GM04503 (cell line): ENCODE measurements at places on chromosomes 2 and 18.

- DNase-seq, result no peak
These were observed 575.2 kb downstream of the PIK3C3 start for GRCh38 chr18:42530276-42530675.

DNA sequence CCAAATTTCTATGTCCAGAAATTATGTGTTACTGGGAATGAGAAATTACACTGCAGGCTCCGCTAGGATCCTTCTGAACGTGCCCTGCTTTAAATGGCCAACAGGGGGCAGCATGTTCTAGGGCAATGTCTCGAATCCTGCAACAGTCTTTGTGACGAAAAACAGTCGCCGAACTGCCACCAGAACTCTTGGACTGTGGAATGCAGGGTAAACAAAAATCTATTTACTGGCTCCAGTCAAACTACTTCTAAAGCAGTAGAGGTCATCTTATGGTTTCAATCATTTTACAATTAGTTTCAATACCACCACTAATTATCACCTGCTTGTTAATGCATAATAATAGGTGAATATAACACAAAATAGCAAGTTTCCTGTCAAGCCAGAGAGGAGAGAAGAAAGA, 9.8 kb upstream of the ZNF397 start:
- DNase-seq, result no peak

- no peak for DNase-seq
These were observed 177.1 kb downstream of the LAMA1 start for GRCh38 chr18:6940451-6940850.

- DNase-seq, result no peak
These were observed 8.0 kb upstream of the ANO7 start for GRCh38 chr2:241180495-241180894.

- DNase-seq, result peak; percentile 53
These were observed 166.7 kb downstream of the MCFD2 start for GRCh38 chr2:46748735-46749531.

- DNase-seq, result no peak
These were observed 40.0 kb downstream of the TTC32 start for GRCh38 chr2:19861813-19862212.

DNA sequence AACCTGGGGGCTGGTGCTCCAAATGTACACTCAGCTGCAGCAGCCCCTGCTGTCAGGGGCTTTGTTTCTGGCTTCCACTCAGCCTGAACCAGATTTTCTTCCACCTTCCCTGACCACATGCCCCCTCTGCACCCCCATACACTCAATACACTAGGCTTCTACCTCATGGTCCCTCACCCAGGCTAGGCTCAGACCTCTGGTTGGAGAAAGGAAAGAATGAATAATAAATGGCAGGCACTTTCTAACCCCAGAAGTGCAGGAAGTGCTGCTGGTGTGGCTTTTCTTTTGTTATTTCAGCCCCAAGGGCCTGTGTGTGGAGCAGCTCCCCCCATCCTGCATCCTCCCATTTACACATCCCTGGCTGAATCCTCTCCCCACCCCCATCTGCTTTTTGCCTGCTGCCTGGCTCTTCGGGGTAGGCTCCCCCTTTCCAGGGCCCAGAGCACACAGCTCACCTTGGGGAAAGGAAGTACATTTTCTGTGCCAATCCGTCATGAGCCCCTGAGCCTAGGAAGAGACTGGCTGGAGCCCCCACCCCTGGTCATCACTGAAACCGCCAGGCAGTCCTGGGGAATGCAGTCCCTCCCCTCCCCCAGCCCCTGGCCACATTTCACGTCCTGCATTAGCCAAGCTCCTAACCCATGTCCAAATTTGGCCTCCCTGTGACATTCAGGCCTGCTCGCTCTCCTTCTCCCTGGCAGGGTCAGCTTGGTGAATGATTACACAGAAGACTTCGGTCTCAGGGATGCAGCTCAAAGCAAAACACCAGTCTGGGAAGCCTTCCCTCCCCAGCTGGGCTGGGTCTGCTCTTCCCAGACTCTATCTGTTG, 2.6 kb downstream of the DYSF start:
- DNase-seq, result no peak

- peak; percentile 27 for DNase-seq
These were observed at the start of gene HDHD2 for GRCh38 chr18:47150029-47150823. Gene HDHD2, minus strand, starts transcription at chr18:47150500. Its CDS starts 14,061 bp downstream, at chr18:47136439.

- DNase-seq, result no peak
These were observed 5.6 kb upstream of the CPLX4 start for GRCh38 chr18:59323931-59324622.

- DNase-seq, result no peak
These were observed 4.7 kb upstream of the CFAP65 start for GRCh38 chr2:219045937-219046550.

GRCh38 chr2:157932480-157933159, 56.5 kb upstream of the ACVR1 start:
- no peak for DNase-seq

DNA sequence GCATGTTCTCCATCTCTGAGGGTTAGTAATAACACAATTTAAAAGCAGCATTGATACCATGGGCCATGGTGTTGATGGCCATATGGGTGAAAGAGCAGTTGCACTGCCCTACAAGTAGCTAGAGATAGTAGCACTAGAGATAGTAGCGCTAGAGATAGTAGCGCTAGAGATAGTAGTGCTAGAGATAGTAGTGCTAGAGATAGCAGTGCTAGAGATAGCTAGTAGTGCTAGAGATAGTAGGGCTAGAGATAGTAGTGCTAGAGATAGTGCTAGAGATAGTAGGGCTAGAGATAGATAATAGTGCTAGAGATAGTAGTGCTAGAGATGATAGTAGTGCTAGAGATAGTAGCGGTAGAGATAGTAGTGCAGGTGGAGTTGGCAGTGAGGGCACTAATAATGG, 39.5 kb upstream of the KLHL14 start:
- DNase-seq, result no peak

- DNase-seq, result no peak
These were observed 567.6 kb downstream of the KCNJ3 start for GRCh38 chr2:155266109-155266508.

- no peak for DNase-seq
These were observed 34.0 kb downstream of the TIMM21 start for GRCh38 chr18:74182335-74182734.

DNA sequence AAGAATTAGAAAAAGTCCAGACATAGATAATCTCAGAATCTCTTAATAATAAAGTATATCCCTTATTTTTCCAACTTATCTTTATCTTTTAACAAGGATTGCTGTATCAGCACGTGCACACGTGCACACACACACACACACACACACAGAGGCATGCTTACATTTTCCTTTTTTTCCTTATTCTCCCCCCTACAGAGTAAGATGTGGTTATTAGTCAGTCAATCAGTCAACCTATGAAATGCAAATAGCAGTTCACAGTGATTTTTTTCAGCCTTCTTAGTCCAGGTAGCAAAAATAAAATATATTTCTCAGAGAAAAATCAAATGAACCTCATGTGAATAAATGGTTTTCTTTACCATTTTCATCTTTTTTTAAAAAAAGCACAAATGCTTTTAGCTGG, 506.2 kb upstream of the SLC39A10 start:
- no peak for DNase-seq

GRCh38 chr2:47471429-47472116, 68.6 kb downstream of the MSH2 start:
- DNase-seq, result no peak

GRCh38 chr2:106703161-106703560, 182.8 kb downstream of the ST6GAL2 start:
- DNase-seq, result no peak

GRCh38 chr2:109264595-109265328, 135.8 kb downstream of the SH3RF3 start:
- no peak for DNase-seq

DNA sequence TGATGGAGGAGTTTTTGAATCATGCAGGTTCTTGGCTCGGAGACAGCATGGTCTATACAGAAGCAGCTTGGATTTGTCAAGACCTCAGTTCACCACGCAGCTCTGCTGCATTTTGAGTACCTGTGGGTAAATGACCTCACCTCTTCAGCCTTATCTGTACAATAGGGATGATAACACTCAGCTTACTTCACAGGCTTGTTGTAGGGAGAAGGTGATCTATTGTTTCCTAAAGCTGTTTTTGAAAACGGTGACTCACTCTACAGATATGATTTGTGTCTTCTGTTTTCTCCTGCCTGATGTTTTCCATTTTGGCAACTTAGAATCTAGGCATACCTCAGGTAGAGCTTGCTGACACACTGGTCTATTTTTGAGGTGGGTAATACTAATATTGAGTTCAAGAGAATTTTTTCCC, 80.3 kb downstream of the FMNL2 start:
- no peak for DNase-seq

DNA sequence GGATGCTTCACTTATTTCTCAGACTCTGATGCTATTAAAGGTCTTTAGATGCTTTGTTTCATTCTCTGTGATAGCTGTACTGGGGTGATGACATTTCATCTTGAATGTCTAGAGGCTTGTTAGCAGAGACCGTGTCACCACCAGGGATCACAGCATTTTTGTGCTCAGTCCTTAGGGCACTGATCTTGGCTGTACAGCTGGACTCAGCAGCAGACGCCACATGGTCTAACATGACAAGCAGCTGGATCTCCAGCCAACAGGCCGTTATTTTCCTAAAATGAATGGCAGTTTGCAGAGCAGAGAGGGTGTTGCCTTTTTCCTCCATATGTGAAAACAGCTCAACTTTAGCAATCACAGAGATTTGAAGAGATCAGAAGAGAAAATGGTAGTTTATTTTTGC, 491.8 kb downstream of the CDH2 start:
- no peak for DNase-seq

DNA sequence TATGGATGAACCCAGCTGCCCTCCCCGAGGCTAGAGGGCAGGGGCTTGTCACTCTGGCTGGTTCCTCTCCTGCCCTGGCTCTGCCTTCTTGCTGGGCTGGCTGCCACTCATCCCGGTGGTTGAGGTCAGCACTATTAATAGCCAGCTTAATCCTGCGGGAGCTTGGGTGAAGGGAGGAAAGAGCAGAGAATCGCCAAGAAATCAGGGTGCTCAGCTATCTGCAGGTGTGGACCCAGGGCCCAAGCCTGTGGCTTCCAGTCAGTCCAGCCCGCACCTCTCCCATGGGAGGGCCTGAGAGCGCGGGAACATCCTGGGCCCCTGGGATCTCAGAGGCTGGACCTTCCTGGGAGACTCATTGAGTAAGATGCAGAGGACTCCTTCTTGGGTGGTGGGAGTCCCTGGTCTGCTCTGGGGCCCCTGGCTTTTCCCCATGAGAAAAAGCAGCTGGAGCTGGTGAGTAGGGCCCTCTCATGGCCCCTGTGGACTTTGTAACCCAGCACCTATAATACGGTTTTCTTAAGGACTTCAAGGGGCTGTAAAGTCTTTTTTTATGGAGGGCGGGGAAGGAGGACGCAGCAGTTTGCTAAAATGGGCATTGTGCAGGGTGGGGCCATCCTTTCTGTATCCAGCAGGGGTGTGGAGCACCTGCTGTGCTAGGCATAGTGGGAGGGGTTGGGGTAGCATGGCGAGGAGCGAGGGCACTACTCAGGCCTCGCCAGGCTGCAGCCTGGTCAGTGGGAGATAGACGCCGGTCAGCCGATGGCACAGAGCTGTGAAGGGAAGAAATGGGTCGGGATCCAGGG, 27.4 kb upstream of the CNNM3 start:
- no peak for DNase-seq

DNA sequence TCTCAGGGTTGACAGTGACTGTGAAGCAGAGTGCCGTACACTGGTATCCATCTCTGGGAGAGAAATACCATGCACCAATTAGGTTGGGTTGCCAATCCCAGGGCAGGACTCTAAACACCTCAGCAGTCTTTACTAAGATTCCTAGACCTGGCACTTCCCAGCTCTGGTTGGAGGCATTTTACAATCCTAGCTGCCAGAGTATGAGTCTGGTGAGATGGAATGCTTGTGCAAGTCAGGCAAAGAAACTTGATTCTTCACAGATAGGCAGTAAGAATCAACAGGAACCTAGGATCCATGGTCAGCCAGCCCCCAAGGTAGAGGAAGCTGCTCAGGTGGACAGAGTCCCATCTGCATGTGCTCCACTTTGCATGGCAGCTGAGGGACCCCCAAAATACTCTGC, 6.0 kb upstream of the UGT1A5 start:
- DNase-seq, result peak; percentile 20

- no peak for DNase-seq
These were observed 17.9 kb downstream of the TMEM127 start for GRCh38 chr2:96247896-96248295.

- no peak for DNase-seq
These were observed 135.4 kb upstream of the SERPINE2 start for GRCh38 chr2:224174521-224174920.

GRCh38 chr2:177325554-177325953, 61.0 kb upstream of the NFE2L2 start:
- DNase-seq, result peak; percentile 31

GRCh38 chr18:22169011-22169888, at the start of gene GATA6:
Gene GATA6, plus strand, starts transcription at chr18:22169589. Its CDS starts 1,556 bp downstream, at chr18:22171145.
- peak; percentile 36 for DNase-seq

DNA sequence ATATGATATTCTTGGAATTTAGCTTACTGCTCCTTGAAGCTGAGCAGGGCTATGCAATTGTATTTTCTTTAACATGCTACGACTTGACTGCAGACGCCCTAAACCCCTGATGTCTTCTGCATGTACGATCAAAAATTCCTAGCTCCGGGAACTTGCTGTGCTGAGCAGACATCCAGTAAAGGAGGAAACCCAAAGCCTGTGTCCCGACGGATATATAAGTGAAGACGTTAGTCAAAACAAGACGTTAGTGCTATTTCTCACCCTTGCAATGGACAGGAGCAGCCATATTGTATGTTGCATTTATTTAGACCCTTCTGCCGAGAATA, 51.5 kb downstream of the SETBP1 start:
- DNase-seq, result no peak

GRCh38 chr2:172623249-172623965, 67.5 kb downstream of the PDK1 start:
- peak; percentile 53 for DNase-seq

DNA sequence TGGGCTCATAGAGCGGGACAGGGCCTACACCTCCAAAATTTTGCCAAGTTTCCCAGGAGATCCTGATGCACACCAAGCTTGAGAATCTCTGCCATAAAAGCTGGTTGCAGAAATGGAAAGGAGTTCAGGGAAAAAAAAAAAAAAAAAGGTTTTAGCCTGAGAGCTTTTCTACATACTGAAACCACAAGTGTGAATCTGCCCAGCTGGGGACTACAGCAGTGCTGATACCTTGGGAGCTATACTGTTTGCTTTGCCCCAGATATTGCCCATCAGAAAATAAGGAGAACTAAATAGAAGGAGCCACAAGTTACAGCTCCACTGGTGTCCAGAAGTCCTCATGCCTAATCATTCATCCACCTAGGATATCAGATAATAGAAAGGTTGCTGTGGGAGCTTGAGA, 38.4 kb upstream of the NCKAP5 start:
- no peak for DNase-seq

DNA sequence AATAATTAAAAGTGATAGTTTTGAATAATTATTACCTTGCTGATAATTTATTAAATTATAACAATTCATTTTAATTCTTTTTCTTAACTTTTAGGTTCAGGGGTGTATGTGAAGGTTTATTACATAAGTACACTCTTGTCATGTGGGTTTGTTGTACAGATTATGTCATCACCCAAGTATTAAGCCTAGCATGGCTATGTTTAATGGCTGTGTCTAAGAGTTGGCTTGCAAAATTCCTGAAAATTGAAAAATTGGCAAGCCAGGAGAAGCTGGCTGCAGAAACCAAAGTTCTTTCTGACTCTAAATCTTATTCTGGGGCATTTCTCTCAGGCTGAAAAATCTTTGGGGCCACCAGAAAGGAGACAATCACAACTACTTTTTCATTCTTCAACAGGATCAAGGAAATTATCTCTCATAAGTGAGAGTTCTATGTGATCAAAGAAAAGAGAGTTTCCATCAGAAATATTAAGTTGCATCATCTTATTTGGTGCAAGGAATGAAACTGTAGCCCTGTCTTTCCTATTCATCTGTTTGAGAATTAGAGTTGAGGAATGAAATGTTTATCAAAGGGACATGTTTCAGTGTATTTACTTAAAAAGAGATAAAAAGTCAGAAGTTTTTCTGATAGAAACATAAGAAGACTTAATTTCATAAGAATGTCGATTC, 412.1 kb upstream of the CDH2 start:
- DNase-seq, result peak; percentile 18
